BJ (cell line): ENCODE measurements at places on chromosomes 13 and 19. TPM values are rescaled to one million over a fixed set of nuclear protein-coding genes. Genes with fewer than 3 reads are reported as not detected.

Gene RNF17
- not detected in 2 replicates for polyA plus RNA-seq

- no peak for DNase-seq
Measured at GRCh38 chr19:31863122-31863521, 482.3 kb upstream of the ZNF507 start.

- DNase-seq = no peak
Measured at GRCh38 chr13:40143106-40143505, 487.6 kb downstream of the COG6 start.

Gene PDCD5
- polyA plus RNA-seq = 66.9 and 92.0 TPM in 2 replicates

- no peak for DNase-seq
Measured at GRCh38 chr19:13838435-13839129, 38.4 kb upstream of the NANOS3 start.
